ENCODE measurements at places on chromosomes 4 and X.

DNA sequence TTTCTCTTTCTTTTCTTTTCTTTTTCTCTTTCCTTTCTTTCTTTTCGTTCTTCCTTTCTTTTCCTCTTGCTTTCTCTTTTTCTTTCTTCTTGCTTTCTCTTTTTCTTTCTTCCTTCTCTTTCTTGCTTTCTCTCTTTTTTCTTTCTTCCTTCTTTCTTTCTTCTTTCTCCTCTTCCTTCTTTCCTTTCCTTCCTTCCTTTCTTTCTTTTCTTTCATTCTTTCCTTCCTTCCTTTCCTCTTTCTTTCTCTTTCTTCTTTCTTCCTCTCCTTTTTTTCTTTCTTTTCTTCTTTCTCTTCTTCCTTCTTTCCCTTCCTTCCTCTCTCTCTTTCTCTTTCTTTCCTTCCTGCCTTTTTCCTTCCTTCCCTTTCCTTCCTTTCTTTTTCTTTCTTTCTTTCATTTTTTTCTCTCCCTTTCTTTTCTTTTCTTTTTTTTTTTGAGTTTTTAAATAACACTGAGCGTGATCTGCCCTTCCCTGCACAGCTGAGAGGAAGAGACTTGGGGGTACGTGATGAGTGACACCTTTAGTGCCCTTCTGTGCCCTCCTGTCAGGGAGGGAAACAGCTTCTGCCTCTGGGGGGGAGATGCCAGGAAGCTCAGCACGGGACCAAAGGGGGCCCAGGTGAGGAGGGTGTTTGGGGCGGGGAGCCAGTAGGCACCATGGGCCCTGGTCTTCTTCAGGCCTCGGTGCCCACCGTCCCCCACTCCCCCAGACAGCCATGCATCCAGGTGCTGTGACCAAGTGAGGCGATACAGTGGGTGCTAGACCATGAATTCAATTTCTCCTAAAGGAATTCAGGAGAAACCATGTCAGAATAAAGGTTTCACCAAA is 36.6 kb upstream of the CDKN2AIP start:
- no peak for DNase-seq

GRCh38 chr4:136803433-136803832 is 728.9 kb downstream of the PCDH18 start:
- DNase-seq = no peak

DNA sequence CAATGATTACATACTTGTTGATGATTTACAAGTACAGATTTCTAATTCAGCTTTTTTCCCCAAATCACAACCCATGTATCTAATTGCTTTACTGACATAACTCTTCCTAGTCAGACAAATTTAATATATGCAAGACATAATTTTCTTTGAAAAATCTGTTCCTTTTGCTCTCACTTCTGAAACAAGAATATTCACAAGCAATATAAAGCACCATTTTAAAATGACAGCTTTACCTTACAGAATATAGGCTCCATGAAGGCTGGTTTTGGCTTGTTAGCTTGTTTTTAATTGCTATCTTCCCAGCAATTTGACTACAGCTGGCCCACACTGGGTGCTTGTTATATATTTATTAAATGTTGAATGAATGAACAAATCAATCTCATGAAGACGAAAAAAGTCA is 24.5 kb downstream of the GPM6A start:
- DNase-seq = no peak

- DNase-seq = peak; percentile 89
These were observed 460.1 kb upstream of the SLIT2 start for GRCh38 chr4:19791422-19792123.

DNA sequence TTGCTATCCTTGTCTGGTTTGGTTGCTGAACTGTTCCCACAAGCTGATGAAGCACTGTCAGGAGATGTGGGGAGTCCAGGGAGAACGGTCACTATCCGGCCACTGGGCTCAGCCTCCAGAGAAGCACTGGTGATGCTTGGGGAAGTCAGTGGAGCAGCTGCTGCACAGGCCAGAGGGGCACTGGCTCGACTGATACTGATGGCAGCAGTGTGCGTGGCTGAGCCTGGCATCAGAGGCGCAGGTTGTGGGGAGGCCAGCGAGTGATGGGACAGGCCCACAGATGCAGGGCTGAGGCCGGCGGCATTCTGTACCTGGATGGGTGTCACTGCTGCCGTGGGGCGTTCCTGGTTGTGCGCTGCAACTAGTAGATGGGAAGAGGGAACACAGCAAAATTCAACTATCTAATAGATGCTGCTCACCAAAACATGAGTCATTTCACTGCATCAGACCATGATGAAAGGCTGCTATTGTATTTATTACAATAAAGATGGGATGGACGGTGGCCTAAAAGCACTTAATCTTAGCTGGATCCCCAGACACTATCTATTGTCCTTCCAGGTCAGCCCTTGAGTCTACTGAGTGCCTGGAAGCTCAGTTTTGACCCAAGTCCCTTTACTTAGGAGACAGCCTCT is 106.3 kb upstream of the CBR4 start:
- peak; percentile 51 for DNase-seq

DNA sequence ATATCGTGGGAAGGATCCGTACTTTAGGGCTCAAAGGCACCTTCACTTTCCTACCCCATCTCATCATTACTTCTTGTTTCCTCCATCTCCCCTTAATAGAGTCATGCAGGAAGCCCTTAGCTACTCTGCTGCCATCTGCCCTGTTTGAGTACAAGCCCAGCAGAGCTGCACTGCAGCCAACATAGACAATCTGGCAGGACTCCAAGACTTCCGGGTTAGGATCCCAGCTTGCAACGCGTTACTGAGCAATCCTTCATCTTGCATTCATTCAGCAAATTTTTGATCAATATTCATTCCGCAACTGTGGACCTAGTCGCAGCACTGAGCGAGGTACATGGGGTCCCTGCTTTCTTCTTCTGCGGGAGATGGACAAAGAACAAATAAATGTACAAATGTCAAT is 344.9 kb downstream of the BCOR start:
- peak; percentile 70 for DNase-seq

GRCh38 chr4:119002476-119002875 is 113.8 kb downstream of the SYNPO2 start:
- no peak for DNase-seq

DNA sequence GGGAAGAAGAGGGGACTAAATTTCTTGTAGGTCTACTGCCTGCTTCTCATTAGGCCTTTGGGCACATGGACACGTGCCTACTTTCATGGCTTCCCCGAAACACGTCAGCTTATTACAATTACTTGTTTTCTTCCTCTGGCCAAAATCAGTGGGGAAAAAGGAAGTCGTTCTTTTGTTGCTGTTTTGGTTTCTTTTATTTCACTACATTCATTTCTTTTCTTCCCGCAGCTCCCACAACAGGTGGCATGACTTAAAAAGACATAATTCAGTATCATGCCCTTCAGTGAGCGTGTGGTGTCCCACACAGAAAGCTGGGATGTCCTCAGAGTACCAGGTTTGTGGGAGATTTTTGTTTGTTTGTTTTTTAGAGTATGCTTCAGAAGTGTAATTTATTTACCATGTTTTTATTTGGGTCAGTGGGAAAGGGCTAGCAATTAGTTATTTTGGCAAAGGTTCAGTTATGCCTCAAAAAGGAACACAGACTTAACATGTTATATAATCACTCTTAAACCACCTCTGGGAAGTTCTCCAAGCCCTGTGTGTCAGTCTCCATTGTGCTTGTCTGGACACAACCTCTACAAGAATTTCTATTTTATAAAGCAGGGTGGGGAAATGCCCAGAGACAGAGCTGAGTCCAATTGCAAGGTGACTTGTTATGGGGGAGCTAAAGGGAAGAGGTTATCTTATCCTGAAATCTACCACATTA is 44.2 kb upstream of the SPRY1 start:
- DNase-seq = peak; percentile 64

DNA sequence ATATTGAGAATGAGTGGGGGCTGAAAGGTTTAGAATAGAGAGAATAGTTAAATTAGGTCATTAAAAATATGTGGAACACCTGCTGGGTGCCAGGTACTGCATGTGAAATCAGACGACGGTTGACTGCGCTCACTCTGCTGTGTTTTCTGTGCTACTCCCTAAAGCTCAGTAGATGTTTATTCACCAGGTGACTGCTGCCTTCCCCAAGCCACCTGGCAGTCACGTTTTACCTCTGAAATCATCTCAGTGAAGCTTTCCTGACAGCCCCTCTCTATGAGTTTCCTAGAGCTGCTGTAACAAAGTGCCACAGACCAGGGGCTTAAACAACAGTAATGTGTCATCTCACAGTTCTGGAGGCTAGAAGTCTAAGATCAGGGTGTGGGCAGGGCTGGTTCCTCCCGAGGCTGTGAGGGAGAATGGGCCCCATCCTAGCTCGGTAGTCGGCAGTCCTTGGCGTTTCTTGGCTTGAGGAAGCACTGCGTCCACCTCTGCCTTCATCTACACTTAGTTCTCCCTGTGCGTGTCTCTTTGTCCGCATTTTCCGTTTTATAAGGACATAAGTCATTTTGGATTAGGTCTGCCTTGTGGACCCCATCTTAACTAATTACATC is 25.3 kb downstream of the ADD1 start:
- DNase-seq = no peak

GRCh38 chr4:71338846-71339593 is at the start of gene SLC4A4:
TSS of gene SLC4A4 (plus strand) at chr4:71339020.
- peak; percentile 16 for DNase-seq

GRCh38 chr4:8905773-8906667 is 34.4 kb upstream of the HMX1 start:
- no peak for DNase-seq

GRCh38 chrX:67673741-67674274 is 130.0 kb downstream of the AR start:
- peak; percentile 2 for DNase-seq

- no peak for DNase-seq
These were observed 322.9 kb downstream of the RAPGEF2 start for GRCh38 chr4:159425737-159426305.

DNA sequence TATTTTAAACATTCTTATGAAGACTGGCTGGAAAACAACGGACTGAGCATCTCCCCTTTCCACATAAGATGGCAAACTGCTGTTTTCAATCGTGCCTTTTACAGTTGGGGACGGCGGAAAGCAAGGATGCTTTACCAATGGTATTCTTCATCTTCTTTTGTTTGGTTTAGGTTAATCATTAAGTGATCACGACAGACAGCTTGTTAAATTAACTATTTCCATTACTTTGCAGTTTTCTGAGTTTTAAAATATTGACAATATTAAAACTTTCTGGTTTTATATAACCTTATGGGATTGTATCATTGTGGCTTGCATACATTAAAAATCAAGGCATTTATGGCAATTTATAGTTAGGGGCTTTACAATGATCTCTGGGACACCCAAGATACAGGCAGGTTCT is 3.8 kb downstream of the MBTPS2 start:
- no peak for DNase-seq

DNA sequence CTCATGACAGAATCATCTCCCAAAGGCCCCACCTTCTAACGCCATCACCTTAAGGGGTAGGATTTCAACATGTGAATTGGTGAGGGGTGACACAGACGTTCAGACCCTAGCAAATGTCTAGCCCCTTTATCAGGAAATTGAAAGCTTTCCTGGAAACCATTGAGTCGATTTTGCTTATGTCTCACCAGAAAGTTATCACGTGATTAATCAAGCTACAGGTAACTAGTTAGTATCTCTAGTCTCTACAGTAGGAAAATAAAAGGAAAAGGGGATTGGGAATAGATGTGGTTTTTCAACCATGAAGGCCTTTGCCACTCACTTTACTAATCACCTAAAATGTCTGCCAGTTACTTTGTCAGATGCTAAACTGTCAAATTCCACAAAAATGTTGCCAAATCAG is 1133.0 kb downstream of the PDHA2 start:
- DNase-seq = no peak

DNA sequence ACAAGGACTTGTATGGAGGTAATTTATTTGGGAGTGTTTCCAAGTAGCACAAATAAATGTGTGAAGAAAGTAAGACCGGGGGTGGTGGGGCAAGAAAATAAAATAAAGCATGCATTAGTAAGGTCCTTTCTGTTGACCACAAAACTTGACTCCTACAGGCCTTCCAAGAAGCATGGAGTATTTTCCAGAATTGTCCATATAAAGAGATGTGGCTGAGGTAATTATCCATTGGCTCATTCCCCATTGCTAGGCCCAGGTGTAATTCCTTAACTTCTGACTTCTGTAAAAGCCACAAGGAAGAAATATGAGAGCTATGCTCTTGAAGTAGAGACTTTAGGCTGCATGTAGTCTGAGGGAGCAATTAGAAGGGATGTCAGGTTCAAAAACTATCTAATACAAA is 430.5 kb upstream of the PABPC4L start:
- DNase-seq = no peak

- peak; percentile 50 for DNase-seq
These were observed 29.8 kb downstream of the YY2 start for GRCh38 chrX:21885568-21885967.

- no peak for DNase-seq
These were observed 21.1 kb downstream of the MAGEB16 start for GRCh38 chrX:35819241-35819640.

DNA sequence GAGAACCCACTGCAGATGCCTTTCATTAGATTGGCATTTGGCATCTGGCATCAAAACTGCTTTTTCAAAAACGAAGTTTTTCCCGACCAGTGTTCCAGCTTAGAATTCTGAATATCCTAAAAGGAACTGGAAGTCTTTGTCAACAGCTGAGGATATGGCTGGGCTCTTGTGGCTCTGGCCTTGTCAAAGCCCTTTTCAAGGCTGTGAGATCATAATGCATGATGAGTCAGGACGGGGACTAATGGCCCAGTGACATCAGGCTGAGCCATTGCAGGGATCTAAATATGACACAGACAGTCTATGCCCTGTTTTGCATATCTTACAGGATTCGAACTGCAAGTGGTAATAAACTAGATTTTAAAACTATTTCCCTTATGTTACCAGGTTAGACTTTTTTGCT is 306.4 kb downstream of the PTTG2 start:
- DNase-seq = no peak

DNA sequence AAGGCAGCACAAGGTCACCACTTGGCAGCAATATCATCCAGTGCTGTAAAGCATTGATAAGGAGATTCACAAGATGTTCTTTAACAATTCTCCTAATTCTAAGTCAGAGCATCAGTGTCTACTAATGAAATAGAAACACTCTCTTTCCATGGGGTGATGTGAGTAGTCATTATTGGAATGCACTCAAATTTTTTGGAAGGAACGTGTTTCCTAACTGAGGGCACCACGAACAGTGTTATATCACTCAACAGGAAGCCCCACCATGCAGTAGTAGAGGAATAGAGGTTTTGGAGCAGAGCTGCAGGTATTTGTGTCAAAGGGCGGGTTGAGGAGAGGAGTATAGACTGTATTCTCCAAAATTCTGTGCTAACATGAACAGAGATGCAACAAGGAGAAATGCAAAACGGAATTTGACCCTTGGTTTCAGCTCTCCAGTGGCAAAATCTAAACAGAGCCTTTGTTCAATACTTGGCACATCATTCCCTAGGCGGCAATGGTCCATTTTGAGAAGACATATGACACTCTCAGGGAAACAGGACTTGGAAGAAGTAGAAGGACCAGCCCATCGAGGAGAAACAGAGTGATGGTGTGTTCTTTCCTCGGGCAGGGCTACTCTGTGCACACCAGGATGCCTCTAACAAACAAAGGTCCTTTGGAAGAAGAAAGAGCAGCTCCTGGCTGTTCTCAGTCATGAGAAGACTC is 98.9 kb downstream of the CPEB2 start:
- DNase-seq = no peak

GRCh38 chrX:13427441-13428052 is 107.7 kb upstream of the ATXN3L start:
- DNase-seq = no peak

GRCh38 chr4:54545663-54546424 is 111.9 kb upstream of the KIT start:
- DNase-seq = no peak

All from fibroblast of pulmonary artery (primary cell).